GM04504 (cell line): ENCODE measurements at places on chromosomes 3 and 15.

- DNase-seq, result no peak
Observed at GRCh38 chr3:15171096-15171495, 35.0 kb upstream of the CAPN7 start.

GRCh38 chr3:79233431-79234060, 534.3 kb downstream of the ROBO1 start:
- no peak for DNase-seq

DNA sequence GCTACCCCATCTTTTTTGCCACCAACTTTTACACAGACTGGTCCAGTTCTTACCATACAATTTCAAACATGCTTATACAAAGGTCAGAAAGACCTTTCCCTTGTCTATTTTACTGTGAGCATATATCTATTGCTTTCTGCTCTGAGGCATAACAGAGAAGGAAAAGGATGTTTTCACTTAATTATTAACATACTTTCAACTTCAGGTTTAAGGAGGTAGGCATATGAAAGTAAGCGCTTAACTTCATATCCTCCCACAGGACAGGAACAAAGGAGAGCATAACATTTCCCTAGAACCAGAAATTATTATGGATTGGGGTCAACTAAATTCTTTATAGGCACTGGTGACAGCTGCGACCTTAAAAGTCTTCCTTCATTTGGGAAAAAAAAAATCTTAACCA, 1.1 kb downstream of the MYEF2 start:
- no peak for DNase-seq

DNA sequence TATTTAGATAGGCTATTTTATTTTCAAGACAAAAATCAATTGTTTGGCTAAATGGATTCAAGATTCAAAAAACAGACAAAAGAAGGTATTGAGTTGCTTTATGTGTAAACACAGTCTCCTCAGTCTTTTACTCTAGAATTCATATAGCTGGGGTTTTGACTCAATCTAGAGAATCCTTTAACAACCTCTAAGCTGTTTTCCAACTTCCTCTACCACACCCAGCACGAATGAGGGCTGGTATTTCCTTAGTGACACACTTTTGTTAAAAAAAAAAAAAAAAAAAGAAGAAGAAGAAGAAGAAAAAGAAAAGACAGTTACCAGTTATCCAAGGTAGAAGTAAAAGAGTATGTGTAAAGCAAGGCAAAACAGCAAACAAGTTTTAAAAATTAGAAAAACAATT, 732.8 kb upstream of the GOLIM4 start:
- no peak for DNase-seq

DNA sequence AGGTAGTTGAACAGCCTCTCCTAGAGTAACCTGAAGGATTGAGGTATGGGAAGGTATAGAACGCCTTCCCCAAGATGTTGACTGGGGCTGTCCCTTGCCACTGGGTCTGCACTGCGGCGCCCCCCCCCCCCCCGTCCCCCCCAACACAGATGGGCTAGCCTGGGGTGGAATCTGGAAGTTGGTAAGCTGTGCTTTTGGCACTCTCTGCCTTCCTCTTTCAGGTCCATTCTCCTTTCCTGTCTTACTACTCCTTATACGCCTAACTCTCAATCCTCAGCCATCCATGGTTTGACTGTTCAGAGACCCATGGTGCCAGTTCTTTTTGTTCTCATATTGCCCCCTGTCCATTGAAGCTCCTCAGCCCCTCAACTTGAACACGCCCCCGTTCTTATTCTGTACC, 42.8 kb downstream of the MAP2K1 start:
- no peak for DNase-seq

DNA sequence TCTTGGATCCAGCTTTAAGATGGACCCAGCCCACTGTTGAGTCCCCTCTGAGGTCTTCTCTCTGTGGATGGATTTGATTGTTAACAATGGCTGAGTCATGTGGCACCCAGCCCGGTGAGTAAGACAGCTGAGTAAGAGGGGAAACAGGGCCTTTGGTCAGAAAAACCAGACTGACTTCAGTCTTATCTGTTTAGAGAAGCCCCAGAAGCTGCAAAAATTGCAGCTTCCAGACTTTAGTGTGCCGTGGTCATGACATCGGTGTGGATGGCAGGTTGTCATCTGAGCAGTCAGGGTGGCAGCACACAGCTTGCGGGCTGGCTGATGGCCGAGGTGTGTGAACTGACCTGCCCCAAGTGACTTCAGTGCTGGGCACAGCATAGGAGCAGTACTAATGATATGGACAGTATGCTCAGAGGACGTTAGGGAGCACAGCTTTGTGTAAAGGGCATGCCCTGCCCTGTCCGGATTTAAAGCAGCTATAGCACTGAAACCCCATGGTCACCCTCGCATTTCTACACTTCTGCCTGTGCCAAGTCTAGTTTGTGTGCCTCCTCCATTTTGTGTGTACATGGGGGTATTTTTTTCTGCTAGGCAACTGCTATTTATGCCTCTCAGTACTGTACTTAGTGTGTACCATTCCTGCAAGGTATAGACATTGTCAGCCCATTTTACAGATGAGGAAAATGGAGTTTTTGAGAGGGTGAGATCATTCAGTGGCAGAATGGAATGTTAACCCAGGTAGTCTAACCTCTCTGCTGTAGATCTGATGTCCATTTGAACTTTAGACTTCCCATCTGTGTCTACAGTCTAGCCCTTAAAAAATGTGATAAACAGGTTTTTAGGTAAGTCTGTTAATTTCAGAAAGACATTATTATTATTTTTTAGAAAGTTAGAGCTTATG, 44.4 kb downstream of the FLNB start:
- peak; percentile 91 for DNase-seq

DNA sequence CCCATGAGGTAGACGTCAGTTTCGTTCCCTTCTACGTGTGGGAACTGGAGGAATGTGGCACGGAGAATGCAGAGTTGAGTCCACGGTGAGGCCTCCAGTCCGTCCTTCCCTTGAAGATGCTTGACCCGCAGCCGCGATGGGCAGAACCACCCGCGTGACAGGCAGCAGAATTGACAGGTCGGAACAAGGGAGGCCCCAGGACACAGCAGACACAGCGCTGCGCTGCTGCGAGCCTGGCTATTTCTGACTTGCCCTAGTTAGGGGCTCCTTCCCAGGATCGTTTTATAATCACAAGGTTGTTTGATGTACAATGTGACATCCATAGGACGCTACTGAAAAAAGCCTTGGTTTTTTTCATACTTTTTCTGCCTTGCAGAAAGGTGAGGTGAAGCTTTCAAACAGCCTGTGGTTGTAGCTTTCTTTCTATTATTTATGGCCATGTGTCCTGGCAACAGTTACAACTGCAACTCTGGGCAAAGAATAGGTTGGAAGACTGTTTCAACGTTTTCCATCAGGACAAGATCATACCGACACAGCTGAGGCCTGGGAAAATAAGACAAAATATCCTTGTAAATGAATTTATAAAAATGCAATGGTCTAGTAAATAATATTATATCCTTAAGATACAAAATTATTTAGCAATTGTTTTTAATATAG, 9.6 kb upstream of the TMEM41A start:
- DNase-seq, result no peak

- no peak for DNase-seq
Observed at GRCh38 chr3:158713094-158713499, 19.2 kb downstream of the RARRES1 start.

DNA sequence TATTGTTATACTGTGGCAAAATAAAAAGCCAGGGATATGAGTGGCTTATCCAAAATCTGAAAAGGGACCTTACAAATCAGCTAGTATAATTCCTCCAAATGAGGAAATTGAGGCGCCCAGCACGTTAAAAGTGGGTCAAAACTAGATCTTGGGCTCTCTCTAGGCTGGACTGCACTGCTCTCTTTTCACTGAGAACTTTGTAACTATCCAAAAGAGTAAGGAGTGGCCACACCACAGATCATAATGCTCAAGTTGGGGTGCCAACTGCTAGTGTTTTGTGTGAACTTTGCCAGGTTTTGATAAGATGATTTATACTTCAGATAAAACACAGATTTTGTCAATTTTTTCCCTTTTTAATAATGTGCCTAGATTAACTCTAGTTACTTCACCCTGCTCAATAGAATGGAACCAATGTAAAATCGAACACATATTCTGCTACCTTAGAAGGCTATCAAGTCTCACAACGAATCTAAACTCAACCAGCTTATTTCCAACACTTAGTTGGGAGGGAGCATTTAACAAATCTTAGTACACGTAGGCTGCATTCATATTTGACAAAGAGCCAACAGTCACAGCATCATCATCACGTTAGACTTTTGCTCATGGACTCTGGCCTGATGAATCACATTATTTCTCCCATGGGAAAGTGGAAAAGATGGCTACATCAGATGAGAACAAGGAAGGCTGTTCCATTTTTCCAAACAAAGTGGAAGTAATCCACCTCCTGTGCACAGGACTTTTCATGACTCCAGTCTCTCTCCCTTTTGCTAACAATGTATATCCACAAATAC, 64.4 kb downstream of the ABI3BP start:
- peak; percentile 75 for DNase-seq

- DNase-seq, result no peak
Observed at GRCh38 chr15:65382921-65383320, 5.1 kb upstream of the IGDCC3 start.

DNA sequence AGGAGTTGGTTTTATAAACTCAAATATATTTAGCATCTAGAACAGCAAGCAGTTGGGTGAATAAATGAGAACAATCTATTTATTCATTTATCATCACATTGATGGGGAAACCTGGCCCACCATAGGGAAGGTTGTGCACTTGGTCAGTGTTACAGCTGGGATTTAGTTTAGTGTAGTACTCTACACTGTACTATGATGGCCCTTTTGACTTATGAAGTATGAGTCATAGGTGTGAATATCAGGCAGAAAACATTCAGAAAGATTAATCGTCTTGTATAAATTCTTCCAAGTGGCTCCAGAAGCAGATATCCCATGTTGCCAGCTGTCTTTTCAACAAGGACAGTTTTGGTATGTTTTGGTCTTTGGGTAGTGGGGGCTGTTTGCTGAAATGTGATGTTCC, 38.0 kb downstream of the BBS4 start:
- no peak for DNase-seq

DNA sequence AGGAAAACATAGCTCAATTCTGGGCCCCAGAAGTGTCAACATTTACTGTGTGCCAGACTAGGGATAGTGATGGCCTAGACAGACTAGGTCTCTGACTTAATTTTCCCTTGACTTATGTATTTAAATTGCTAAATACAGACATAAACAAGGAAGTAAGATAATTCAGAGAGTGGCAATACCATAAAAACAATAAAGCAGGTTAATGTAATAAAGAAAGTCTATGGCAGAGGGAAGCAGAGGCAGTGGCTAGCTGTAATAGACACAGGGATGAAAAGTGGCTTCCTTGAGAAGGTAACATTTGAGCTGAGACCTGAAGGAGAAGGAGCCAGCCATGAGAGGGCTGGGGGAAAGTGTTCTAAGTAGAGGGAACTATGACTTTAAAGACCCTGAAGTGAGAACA, 95.7 kb downstream of the TNIK start:
- no peak for DNase-seq

DNA sequence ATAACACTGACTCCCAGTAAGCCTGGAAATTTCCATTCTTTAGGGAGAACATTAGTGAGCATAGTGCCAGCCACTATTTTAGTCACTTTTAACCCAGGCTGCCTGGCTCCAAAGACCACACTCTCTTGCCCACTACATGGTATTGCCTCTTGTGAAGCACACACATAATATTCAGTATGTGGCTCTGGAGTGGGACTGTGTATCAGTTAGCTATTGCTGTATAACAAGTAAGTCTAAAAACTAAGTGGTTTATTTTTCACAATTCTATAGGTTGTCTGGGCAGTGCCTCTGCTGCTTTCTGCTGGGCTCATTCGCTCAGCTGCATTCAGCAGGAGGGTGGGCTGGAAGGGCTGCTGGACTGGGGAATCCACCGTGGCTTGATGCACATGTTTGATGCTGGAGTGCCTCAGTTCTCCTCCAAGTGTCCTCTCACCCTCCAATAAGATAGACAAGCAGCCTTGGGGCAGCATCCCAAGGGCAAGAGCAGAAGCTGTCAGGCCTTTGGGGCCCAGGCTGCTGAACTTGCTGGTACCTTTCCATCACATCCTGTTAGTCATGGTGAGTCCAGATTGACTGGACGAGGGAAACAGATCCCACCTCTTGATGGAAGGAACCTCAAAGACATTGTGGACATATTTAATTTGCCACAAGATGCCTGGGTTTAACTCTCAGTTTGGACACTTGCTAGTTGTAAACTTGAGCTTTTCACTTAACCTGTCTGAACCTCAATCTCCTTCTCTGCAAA, 66.6 kb upstream of the TLE3 start:
- DNase-seq, result no peak

DNA sequence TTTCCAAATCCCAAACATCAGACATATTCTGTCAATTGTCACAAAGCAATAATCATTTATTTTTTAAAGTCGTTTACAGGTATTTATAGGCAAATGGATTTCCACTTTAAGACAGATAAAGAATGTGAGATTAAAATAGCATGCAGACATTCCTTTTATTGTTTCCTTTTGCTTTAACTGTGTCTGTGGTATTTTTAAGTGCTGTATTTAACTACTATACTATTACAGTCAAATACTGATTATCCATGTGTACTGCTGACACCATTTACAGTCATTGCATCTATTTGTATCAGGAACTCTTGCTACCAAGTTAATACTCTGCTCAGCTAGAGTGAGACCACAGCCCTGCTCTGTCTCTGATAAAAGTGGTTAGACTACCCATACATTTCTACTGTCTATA, 12.8 kb upstream of the CEP152 start:
- no peak for DNase-seq

DNA sequence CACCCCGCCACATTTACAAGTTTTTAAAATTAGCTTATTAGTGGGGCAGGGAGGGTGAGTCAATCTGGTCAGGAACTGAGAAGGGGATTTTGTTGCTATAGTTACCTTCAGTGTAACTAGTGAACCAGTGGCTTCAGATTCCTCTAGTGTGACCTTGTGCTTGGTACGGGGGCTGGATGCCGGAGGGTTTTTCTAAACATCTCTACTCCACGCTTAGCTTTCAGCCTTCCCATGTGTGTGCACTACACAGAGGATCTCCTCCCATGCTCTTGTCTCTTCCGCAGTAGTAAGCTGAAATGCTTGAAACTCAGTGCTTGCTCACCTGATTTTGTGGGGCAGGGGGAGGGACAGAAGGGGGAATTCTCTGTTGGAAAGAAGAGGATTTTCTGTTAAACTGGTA, 67.9 kb upstream of the AKAP13 start:
- DNase-seq, result no peak

GRCh38 chr15:64246364-64247189, 83.8 kb upstream of the PPIB start:
- peak; percentile 75 for DNase-seq

- DNase-seq, result no peak
Observed at GRCh38 chr15:58287891-58288290, 143.9 kb upstream of the LIPC start.

DNA sequence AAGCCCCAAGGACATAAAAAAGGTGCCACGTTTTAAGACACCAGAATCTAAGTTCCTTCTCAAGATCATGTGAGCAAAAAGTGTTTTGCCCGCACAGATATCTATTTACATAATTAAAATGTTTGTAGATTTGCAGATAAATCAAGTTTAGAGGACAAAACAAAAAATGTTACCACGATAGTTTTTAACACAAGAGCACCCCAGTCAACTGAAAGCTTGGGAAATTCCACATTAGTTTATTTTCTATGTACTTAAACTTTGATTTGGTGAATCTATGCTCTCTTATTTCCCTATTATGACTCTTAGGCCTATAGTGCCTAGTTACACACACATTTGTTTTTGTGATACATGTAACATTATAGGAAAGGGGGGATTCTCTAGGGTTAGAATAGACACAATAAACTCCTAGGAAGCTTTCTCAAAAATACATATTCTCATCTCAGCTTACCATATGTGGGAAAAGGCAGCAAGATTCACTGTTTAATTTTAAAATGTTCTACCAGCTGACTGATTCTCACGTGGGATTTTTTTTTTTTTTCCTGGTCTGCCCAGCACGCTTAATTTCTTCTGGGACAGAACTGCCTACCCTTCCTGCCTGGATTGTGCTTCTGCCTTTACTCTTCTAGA, 8.4 kb upstream of the LEKR1 start:
- no peak for DNase-seq
